ENCODE measurements at places on chromosomes 1 and 21.

DNA sequence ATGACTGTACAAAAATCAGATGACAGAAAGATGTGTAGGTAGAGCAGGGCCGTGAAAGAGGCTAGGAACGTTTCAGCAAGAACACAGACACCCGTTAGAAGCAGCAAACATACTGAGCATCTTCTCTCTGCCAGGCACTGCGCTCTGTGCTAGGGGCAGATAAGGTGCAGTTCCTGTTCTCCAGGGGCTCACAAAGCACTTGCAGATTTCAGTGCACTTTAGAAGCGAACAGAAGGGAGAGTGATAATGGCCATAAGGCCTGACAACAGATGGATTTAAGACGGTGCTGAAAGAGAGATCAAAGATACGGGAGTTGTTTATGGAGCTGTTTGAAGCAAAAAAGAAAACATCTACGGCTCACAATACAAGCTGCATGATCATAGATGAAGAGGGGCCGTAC is 200.3 kb upstream of the FOXD3 start:
- no peaks in the 10 kb centered on the region for H3K27me3 ChIP-seq
- no peaks in the 10 kb centered on the region for H3K4me1 ChIP-seq
- H3K4me3 ChIP-seq, result no peak overlapping the region
- no peak for DNase-seq

- no peak for DNase-seq
- no peaks in the 10 kb centered on the region for H3K27me3 ChIP-seq
- H3K4me3 ChIP-seq, result no peak overlapping the region
- H3K36me3 ChIP-seq, result no peaks in the 10 kb centered on the region
- no peak overlapping the region for H3K27ac ChIP-seq
Observed at GRCh38 chr1:237119091-237119490, 77.1 kb downstream of the RYR2 start.

DNA sequence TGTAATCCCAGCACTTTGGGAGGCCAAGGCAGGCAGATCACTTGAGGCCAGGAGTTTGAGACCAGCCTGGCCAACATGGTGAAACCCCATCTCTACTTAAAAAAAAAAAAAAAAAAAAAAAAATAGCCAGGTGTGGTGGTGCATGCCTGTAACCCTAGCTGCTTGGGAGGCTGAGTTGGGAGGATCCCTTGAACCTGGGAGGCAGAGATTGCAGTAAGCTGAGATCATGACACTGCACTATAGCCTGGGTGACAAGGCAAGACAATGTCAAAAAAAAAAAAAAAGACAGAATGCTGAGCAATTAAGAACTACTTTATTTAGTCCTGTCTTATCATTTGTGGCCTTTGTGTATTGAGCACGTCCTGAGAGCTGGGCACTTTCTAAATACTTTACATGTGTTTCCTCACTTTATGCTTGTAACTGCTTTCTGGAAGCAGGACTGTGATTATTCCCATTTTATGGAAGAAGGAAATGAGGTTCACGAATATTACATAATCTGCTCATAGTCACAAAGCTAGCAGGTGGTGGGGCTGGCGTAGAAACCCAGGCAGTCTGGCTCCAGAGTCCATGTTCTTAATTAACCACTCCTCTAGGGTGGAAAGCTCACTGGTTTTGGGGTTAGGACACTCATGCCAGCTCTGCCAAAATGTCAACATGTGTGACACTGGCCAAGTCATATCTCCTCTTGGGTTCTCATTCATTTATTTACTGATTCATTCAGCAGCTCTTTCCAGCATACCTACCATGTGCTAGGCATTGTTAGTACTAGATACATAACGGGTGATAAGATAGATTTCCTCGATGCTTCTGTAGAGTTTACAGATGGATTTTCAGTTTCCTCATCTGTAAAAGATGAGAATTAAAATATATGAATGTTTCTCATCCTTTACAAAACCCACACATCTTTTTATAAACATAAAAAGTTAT is 57.7 kb downstream of the DDR2 start:
- DNase-seq, result no peak
- peaks cover 2% of the 10 kb centered on the region for H3K4me1 ChIP-seq
- no peaks in the 10 kb centered on the region for H3K27me3 ChIP-seq
- no peak overlapping the region for H3K27ac ChIP-seq
- H3K36me3 ChIP-seq, result no peaks in the 10 kb centered on the region
- H3K4me3 ChIP-seq, result no peak overlapping the region

- no peaks in the 10 kb centered on the region for H3K27me3 ChIP-seq
- DNase-seq, result no peak
- H3K36me3 ChIP-seq, result peaks cover 4% of the 10 kb centered on the region
Observed at GRCh38 chr1:19365721-19366120, 53.6 kb downstream of the SLC66A1 start.

- H3K27ac ChIP-seq, result no peak overlapping the region
- no peak overlapping the region for H3K4me3 ChIP-seq
- DNase-seq, result no peak
- no peaks in the 10 kb centered on the region for H3K27me3 ChIP-seq
- H3K4me1 ChIP-seq, result no peaks in the 10 kb centered on the region
- H3K36me3 ChIP-seq, result no peaks in the 10 kb centered on the region
Observed at GRCh38 chr1:233598891-233599541, 14.9 kb upstream of the KCNK1 start.

GRCh38 chr1:210397681-210398080 is 69.0 kb downstream of the HHAT start:
- H3K4me1 ChIP-seq, result no peaks in the 10 kb centered on the region
- H3K27ac ChIP-seq, result no peak overlapping the region
- H3K4me3 ChIP-seq, result no peak overlapping the region
- no peaks in the 10 kb centered on the region for H3K36me3 ChIP-seq
- H3K27me3 ChIP-seq, result no peaks in the 10 kb centered on the region

DNA sequence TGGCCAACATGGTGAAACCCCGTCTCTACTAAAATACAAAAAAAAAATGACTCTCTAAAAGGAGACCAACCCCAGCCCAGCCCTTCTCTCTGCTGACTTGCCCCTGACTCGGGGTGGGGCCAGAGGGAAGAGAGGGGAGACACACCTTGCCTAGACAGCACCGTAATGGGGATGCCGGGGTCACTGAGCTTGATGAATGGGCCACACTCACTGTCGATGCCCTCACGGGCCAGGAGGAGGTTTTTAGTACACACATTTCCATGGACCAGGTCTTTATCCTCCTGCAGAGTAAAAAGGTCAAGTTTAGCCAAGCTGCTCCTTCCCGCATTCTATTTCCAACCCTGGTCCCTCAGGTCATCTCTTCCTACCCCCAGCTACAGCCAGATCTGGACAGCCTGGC is 99.7 kb downstream of the RAVER2 start:
- no peaks in the 10 kb centered on the region for H3K27me3 ChIP-seq
- no peak overlapping the region for H3K4me3 ChIP-seq
- no peak overlapping the region for H3K27ac ChIP-seq
- DNase-seq, result no peak

All from small intestine (tissue), 16 donors.